ENCODE measurements at places on chromosomes 6 and 20. TPM values are rescaled to one million over a fixed set of nuclear protein-coding genes. Genes with fewer than 3 reads are reported as not detected.

PRL gene
- not detected for total RNA-seq

C6orf15 gene
- 0.09 TPM for total RNA-seq

BPIFB1 gene
- 0.06 TPM for total RNA-seq

LRRN4 gene
- not detected for total RNA-seq

PLA2G7 gene
- 0.06 TPM for total RNA-seq

VEGFA gene
- total RNA-seq, result 30.8 TPM

MATN4 gene
- total RNA-seq, result 0.16 TPM

SIRPB1 gene
- 0.43 TPM for total RNA-seq

FAM83B gene
- not detected for total RNA-seq

TINAG gene
- total RNA-seq, result not detected
